ENCODE measurements at places on chromosomes 4 and X.

DNA sequence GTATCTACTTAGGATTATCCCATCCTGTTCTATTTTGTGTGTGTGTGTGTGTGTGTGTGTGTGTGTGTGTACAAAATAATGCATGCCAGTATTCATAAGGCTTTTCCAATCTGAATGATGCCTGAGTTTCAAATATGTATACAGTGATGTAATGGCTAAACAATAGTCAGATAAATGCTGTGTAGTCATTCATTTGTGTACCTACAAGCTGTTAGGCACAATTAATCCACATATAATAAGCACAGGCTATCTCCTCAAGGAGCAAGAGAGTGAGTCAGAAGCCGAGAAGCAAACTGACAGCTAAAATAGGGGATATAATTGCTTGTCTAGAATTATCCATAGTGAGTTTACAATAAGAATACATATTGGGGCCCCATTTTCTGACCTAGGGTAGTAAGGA lies 15.7 kb downstream of the DMD start:
- no peak for DNase-seq

- DNase-seq, result no peak
Measured at GRCh38 chr4:67587156-67587555, 28.6 kb downstream of the STAP1 start.

GRCh38 chr4:55079451-55080173 lies 45.8 kb downstream of the KDR start:
- DNase-seq, result peak; percentile 28

GRCh38 chr4:33061727-33062126 lies 2341.6 kb downstream of the PCDH7 start:
- no peak for DNase-seq

Data from astrocyte of the hippocampus (primary cell).